GM06990 (cell line): ENCODE measurements at places on chromosomes 13 and 19.

- DNase-seq = no peak
These were observed 10.6 kb upstream of the PNMA8A start for GRCh38 chr19:46481947-46482346.

GRCh38 chr13:48175185-48175584 lies 57.8 kb upstream of the ITM2B start:
- DNase-seq = no peak

DNA sequence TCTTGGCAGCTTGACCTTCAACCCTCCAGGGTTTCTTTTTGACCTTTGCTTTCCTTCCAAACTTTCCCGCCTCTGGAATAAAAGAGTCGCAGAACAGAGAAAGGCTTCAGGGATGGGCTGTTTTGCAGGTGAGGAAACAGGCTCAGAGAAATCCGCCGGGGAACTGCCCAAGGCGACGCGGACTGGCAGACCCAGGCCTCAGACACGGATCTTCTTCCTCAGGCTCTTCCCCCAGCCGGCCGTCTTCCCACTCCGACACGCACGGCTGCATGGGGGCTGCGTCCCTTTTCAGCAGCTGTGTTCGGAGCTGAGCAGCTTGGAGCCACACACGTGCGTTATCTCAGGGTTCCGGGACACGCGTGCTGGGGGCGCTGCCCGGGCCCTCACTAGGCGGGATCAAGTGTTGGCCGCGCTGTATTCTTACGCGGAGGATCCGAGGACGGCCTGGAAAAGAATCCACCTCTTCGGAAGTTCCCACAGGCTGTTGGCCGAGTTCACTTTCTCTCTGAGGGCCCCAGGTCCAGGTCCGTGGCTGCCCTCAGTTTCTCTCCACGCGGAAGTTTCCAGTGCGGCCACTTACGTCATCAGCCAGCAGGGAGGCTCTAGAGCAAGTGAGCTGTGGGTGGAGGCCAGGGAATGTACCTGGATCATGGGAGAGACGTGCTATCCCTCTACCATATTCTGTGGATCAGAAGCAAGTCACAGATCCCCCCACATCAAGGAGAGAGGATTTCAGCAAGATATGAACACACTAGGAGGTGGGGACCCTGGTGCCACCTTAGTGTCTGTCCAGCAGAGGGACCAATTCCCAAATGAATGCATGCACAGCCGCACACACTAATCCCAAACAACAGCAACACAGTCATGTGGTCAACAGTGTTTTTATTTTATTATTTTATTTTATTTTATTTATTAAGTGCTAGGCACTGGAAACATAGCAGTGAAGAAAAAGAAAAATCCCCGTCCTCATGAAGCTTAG lies 100.4 kb downstream of the ING1 start:
- no peak for DNase-seq

DNA sequence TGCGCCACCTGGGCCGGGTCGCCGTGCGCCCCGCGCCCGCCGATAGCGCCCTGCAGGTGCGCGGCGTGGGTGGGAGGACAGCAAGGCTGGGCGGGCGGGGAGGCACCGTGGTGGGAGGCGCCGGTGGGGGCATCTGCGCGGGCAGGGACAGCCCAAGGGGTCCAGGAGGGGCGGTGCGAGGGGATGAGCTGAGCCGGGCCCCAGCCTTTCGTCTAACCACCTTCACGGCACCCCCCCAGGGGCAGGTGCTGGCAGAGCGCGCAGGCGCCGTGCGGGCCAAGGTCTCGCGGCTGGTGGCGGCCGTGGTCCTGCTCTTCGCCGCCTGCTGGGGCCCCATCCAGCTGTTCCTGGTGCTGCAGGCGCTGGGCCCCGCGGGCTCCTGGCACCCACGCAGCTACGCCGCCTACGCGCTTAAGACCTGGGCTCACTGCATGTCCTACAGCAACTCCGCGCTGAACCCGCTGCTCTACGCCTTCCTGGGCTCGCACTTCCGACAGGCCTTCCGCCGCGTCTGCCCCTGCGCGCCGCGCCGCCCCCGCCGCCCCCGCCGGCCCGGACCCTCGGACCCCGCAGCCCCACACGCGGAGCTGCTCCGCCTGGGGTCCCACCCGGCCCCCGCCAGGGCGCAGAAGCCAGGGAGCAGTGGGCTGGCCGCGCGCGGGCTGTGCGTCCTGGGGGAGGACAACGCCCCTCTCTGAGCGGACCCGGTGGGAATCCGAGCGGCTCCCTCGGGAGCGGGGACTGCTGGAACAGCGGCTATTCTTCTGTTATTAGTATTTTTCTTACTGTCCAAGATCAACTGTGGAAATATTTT lies 3.1 kb downstream of the KISS1R start:
- peak; percentile 83 for DNase-seq

- no peak for DNase-seq
These were observed 8.0 kb downstream of the SPHK2 start for GRCh38 chr19:48627201-48627864.

DNA sequence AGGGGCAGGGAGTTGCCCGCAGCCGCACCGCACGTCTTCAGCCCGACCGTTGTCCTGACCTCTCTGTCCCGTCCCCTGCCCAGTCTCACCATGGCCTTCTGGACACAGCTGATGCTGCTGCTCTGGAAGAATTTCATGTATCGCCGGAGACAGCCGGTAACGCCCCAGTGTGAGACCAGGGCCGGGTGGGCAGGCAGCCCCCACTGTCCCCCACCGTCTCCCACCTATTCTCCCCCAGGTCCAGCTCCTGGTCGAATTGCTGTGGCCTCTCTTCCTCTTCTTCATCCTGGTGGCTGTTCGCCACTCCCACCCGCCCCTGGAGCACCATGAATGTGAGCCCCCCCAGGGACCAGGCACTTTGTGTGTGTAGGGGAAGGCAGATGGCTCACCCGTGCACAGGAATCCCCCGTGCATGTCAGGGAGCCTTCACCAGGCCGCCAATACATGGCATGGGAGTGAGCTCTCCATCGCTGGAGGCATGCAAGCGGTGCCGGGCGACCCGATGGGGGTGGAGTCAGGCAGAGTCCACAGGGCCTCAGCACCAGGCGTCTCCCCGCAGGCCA lies 1.4 kb downstream of the ABCA7 start:
- no peak for DNase-seq

DNA sequence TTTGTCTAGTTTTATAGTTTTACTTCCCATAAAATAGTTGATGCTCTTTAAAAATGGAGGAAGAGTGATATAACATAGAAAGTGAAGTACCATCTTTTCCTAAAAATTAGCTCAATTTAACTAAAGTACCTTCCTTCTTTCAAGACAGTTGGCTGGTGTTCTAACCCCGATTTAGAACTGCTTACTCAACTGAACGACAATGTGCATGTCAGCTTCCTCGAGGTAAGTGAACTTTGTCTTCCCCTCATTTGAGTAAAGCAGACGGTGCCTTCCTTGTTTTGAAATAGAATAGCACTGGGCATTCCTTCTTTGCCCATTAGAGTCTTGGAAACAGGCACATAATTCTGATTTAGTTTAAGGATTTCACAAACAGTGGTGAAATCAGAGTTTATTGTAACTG lies 1519.2 kb downstream of the EFNB2 start:
- DNase-seq = no peak

DNA sequence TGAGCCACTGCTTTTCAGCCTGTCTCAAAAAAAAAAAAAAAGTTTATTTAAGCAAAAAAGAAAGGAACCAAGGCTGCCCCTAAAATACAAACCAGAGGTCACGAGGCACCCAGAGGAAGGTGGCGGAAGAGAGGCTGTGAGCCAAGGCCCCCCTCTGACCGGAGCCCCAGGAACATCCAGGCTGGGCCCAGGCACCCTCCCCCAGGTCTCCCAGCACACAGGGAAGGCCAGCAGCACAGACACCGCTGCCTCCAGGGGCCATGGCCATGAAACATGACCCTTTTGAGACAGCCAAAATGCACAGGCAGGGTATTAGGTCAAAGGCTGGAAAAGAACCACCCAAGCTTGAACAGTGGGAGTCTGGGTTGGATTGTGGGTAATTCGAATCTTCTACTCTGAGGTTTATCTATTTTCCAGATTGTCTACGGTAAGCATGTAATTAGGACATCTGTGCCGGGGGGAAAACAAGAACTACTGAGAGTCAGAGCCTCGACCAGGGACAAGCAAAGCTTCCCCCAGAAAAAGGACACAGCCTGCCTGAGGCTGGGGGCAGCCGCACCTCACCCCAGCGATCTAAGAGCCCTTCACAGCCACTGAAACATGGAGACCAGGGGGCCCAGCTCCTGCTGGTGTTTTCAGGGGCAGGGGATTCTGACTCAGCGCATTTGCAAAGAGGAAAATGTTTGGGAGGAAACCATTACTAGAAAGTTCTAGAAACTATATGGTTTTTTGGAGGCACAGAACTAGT lies 8.4 kb downstream of the PEX11G start:
- no peak for DNase-seq

DNA sequence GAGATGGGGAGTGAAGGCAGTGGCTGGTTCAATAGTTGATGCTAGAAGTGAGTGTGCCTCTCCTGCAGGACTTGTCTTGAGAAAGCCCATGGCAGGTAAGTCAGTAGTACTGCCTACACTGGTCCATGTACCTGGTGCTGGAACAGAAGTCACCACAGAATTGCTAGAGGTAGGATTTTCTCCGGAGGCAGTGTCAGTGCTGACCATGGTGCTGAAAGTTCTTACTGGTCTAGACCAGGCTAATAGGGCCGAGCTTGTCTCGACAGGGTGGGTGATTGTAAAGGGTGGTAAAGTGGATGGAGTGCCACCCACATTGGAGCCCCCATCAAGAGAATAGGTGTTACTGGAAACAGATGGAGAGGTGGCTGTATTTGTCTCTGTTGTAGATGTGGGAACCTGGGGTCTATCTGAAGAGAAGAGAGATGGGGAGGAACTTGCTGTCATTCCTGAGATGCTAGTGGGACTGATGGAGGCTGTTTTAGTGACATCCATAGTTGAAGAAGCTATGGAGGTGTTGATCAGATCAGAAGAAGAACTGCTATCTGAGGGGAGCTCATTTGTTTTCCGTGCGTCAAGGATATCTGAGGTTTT lies 36.6 kb downstream of the MUC16 start:
- DNase-seq = no peak

DNA sequence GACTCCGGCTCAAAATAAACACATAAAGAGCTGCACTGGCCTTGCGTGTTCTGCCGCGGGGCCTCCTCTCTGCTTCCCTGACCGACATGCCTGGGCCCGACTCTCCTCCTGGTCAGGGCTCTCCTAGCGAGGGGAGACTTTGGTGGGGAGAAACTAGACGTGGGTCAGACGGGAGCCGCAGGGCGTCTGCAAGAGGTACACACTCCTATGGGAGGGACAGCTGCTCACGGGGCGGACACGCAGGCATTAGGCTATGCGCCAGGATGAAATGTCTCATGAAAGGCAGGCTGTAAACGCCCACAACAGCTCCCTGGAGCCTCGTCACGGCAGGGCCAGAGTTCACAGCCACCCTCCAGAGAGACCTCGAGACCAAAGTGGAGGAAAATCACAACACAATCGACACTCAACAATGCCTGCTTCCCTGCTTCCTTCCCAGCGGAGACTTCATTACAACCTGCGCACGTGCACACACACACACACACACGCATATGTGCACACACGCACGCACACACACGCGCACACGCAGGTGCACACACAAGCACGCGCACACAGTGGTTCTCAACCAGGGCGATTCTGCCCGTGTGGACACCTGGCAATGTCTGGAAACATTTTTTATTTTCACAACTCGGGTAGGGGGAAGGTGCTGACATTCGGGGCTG lies 5.8 kb downstream of the SLC39A3 start:
- DNase-seq = no peak

DNA sequence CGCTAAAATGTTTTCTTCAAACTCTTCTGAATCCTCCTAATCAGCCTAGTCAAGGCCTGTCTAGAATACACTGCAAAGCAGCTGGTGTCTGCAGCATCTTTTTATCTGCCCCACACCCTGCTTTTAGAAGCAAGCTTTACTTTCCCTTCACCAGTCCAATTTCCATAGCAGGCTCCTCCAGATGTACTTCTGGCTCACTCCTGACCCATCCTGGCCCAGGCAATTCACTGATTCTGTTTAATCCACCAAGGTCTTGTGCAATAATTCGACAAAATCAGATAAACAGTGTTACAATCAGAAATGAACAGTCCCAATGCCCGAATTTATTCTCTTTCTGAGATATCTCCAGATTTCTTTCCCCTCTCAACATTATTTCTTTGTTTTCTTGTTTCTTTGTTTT lies 415.2 kb upstream of the SGCG start:
- no peak for DNase-seq

- no peak for DNase-seq
These were observed 81.1 kb downstream of the STK24 start for GRCh38 chr13:98495627-98496478.

DNA sequence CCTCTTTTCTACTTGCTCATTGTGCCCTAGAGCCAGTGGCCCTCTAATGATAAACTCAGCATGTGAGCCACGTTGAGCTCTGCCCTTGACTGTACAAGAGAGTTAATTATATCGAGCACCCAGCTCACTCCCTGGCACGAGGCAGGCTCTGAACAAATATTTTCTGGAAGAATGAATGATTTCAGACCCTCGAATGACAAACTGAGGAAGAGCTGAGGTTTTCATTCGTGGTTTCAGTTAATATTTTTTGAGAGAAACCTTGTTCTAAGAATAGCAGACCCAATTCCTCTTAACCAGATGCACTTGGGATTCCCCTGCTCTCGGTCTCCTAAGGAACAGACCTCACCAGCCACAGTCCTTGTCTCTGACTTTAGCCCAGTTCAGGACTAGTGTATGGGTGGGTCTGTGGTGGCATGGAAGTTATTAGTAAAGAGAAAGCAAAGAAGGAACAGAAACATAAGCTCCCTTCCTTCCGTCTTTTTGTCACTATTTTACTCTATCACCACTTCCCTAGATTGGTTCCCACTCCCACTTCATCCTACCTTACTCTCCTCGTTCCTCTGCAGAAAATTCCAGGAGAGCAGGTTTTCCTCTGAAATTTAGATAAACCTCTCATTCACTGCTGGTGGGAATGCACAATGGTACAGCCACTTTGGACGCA lies 22.1 kb upstream of the WDFY2 start:
- peak; percentile 41 for DNase-seq

- DNase-seq = no peak
These were observed 365.2 kb downstream of the PCDH17 start for GRCh38 chr13:57996717-57997116.

GRCh38 chr13:79451500-79451962 lies 29.4 kb upstream of the NDFIP2 start:
- peak; percentile 55 for DNase-seq

DNA sequence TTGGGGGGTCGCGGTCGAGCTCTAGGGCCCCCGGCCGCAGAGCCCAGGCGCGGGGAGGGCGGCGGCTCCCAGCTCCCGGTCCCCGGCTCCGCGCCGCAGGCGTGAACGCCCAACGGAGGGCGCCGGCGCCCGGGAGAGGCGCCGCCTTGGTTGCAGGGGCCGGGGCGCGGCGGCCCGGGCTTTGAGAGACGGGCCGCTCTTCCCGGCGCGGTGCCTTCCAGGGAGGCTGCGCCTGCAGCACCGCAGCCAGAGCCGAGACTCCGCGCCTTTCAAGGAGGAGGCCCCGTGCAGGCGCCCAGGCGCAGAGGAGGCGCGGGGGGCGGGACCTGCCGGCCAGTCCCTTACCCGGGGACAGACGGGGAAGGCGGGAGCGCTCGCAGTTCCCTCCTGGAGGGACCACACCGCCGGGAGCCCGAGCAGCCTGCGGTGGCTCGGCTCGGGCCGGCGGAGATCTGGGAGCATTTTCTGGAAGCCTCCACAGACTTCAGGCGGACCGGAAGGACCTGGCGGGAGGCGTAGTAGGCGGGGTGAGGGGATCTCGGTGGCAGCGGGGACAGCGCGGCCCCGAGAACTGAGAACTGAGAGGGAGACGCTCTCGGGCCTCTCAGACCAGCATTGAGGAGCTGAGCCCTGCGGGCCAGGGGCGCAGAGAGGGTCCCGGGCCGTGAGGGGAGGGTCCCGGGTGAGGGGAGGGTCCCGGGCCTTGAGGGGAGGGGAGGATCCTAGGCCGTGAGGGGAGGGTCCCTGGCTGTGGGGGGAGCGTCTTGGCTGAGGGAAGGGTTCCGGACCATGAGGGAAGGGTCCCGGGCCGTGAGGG lies 25.5 kb upstream of the MCF2L start:
- DNase-seq = peak; percentile 28
